ENCODE measurements at places on chromosomes 11 and 22.

GRCh38 chr11:65133724-65134123 lies 595 bp downstream of the SYVN1 start:
- no peak for DNase-seq

- peak; percentile 51 for DNase-seq
Measured at GRCh38 chr11:10807493-10808234, 1.1 kb downstream of the EIF4G2 start.

DNA sequence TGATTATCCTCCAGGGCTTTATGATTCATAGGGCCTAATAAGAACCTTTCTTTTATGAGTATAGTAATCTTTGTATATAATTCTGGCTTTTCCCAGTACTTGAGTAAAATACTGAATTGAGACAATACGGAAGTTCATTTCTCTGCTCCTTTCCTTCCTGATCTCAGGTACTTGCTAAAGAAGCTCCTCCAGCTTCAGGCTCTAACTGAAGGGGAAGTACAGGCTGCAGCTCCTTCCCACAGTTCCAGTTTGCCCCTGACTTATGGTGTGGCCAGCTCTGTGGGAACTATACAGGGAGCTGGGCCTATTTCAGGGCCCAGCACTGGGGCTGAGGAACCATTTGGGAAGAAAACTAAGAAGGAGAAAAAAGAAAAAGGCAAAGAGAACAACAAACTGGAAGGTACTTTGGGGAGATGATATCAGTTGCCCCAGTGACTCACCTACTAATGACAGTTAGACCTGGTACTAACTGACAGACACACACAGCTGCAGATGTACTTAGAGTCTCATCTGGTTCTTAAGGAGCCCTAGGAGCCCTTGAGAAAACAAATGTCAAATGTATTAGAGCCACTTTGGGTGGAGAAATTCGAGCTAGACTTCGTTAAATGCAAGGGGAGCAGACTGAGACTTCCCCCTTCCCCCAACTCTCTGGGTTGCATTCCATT lies 3.0 kb downstream of the TBRG1 start:
- DNase-seq = peak; percentile 97

GRCh38 chr11:78373689-78374088 lies 43.9 kb downstream of the GAB2 start:
- no peak for DNase-seq

GRCh38 chr11:2944530-2944929 lies 15.3 kb upstream of the PHLDA2 start:
- DNase-seq = no peak

- DNase-seq = no peak
Measured at GRCh38 chr22:25161017-25161915, 38.4 kb upstream of the CRYBB3 start.

DNA sequence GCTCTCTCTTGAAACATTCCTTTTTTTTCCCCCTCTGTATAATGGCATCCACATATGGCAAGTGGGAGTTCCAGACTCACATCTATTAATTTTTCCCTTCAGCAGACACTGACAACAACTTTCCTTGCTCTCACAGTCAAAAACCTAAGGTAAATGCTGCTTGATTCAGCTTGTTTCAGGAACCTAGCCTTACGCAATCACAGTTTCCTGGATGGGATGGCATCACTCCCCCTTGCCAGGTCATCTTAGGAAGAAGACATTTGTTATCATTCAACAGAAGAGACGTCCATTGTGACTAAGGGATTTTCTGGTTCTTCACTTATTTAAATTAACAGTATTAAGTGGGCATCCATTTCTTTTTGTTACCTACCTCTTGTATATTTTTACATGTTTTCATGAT lies 112.0 kb upstream of the PDGFD start:
- peak; percentile 5 for DNase-seq

- no peak for DNase-seq
Measured at GRCh38 chr11:87265979-87266378, 228.2 kb downstream of the TMEM135 start.

GRCh38 chr11:110430267-110431050 lies 711 bp downstream of the FDX1 start:
- DNase-seq = peak; percentile 6

- DNase-seq = no peak
Measured at GRCh38 chr22:25881210-25881755, 139.3 kb downstream of the MYO18B start.

GRCh38 chr22:32987081-32987631 lies 71.0 kb downstream of the SYN3 start:
- no peak for DNase-seq

GRCh38 chr11:7467652-7468051 lies 17.7 kb upstream of the OLFML1 start:
- DNase-seq = no peak
